Fibroblast of lung (primary cell): ENCODE measurements at places on chromosomes 16 and 17.

- no peak for DNase-seq
Measured at GRCh38 chr17:57502811-57503241, 242.3 kb downstream of the CCDC182 start.

GRCh38 chr17:82247856-82248671 lies 19.2 kb downstream of the SLC16A3 start:
- DNase-seq: no peak

- DNase-seq: peak; percentile 83
Measured at GRCh38 chr17:1082579-1082978, 85.7 kb downstream of the TIMM22 start.

GRCh38 chr16:62137996-62138395 lies 101.8 kb upstream of the CDH8 start:
- DNase-seq: no peak

- no peak for DNase-seq
Measured at GRCh38 chr17:20774472-20775135, 195.1 kb downstream of the CDRT15L2 start.

DNA sequence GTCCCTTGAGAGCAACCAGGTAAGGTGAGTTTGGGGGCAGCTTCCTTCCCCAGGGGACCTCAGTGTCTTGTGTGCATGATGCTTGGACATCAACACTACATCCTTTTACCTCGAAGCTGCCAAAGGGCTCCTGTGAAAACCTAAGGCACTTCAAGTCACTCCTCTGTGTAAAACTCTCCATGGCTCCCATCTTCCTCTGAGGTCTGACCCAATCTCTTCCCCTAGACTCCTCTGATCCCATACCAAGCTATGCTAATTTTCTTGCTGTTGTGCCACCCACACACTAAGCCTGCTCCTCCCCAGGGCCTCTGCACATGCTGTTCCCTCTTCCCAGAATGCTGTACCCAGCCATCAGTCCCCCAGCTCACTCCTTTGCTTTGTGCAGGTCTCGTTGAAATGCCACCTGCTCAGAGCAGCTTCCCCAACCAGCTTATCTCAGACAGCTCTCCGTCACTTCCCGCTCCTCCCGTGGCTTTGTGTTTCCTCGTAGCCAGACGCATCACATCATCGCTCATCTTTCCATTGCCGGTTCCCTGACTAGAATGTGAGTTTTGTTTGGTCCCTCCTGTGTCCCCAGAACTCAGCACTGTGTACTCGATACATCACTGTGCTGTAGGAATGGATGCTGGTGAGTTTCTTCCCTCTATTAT lies 78.4 kb downstream of the CNGB1 start:
- peak; percentile 53 for DNase-seq

- peak; percentile 93 for DNase-seq
Measured at GRCh38 chr17:47275245-47275984, 21.8 kb downstream of the ITGB3 start.

- no peak for DNase-seq
Measured at GRCh38 chr17:54029986-54030385, 207.3 kb downstream of the KIF2B start.

DNA sequence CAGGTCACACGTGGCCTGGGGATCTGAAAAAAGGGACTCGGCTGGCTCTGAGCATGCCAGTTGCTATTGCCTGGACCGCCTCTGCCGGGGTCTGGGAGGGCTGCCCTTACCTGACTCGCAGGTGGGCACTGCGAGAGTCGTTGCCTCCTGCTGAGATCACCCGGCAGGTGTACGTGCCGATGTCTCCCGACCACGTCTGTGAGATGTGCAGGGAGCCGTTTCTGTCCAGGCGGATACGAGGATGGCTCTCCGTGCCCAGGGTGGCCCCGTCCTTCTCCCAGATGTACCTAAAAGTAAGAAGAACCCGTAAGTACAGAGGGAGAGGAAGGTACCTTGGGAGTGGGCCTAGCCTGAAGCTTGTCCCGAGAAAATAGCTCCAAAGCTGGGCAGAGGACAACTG lies 112.0 kb upstream of the CDC42EP4 start:
- DNase-seq: no peak

GRCh38 chr17:44872131-44872768 lies 24.6 kb downstream of the HIGD1B start:
- no peak for DNase-seq

DNA sequence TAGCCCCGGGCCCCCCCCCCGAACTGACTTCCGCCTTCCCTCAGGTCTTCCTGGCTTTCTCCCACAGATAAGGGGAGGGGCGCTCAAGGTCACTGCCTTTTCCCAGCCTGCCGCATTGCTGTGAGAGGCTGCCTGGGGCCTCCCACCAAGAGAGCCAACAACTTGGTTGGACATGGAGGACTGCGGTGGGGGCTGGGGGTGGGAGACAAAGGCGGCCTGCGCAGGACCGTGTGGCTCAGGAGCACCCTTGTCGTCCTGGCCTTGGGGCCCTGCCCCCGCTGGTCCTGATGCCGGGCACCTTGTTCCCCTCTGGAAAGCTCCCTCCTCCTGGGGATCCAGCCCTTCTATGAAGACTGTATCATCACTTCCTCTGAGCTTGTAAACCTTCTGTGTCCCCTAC lies 105.6 kb upstream of the FOXF1 start:
- no peak for DNase-seq

- DNase-seq: no peak
Measured at GRCh38 chr17:80358131-80358530, 56.8 kb upstream of the ENDOV start.

DNA sequence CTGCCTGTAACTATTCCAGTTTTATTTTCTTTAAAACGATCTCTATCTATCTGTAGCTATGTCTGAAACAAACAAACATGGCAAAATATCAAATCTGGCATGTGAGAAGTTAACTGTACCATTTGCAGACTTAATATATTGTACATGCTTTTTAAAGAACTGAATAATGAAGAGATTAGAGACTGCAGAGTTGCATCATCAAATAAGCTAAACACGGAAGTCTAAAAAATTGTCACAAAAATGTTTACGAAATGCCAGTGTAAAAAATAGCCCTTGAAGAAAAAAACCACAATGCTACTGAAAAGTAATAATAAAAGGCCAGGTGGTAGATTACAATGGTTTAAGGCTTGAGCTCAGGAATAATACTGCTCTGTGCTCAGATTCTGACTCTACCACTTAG lies 43.1 kb downstream of the HS3ST3A1 start:
- DNase-seq: peak; percentile 36

- DNase-seq: no peak
Measured at GRCh38 chr16:55710466-55710865, 54.7 kb downstream of the SLC6A2 start.

- no peak for DNase-seq
Measured at GRCh38 chr17:45809499-45809898, 25.4 kb downstream of the CRHR1 start.
